ENCODE measurements at places on chromosomes 2 and 18.

DNA sequence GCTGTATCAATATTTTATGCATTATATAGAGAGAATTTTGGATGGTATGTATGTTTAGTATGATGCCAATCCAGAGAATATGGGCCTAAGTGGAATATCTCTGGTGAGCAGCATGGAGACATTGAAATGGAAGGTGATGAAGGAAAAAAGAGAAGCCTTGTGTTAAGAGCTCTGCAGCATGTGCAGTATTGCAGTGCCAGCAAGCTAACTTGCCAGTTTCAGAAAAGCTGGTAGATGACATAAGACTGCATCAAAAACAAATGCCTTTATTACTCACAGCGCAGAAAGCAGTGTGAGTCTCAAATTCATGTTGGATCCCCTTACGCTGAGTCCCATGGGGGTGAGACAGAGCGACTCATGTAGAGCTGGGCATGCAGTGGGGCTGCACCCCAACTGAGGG is 280.2 kb downstream of the CTNNA2 start:
- no peak for DNase-seq

- no peak for DNase-seq
These were observed 398.5 kb downstream of the CDH2 start for GRCh38 chr18:27778441-27778840.

- no peak for DNase-seq
These were observed 471.6 kb downstream of the MBD2 start for GRCh38 chr18:53752781-53753367.

DNA sequence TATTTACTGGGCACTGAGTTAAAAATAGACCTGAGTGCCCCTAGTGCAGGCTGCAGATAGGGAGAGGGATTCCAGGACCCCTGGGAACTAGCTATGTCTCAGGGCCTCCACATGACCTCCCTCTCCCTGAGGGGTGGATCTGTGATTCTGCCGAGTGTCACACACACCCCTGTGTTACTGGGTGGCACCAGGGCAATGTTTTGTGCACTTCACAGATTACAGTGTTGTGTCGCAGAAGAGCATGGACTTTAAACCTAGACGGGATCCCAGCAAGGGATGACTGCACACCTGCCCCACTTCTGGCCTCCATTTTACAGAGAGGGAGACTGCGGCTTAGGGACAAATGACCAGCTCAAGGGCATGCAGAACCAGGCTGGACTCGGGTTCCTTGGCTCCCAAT is 65.6 kb downstream of the ZFP36L2 start:
- DNase-seq: no peak

DNA sequence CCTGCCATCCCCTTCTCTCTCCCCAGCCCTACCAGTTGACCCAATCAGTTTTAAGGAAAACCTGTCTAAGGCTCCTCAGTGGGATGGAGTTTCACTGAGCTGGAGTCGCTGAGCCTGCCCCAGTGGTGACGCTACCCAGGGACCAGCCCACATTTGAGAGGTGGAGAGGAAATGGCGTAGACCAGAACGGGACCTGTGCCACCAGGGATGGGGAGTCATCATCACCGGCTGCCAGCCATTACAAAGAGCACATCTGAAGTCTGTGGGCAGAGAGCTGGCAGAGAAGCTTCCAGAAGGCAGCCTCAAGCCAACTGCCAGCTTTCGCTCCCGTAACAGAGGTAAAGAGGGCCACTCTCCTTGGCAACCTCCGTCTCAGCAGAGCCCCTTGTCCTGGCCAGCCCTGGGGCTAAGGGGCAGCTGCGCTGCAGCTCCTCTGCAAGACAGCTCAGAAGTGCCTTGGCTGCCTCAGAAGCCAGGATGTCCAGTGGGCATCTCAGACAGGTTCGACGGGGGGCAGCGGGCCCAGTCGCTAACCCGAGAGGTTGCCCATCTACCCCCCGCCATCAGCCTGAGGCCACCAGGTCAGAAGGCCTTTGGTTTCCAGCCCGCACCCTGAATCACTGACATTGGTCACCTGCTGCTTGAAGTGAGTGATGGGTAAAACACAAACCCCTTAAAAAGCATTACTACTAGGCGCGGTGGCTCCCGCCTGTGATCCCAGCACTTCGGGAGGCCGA is 15.4 kb downstream of the SDC1 start:
- no peak for DNase-seq

- DNase-seq: no peak
These were observed 105.7 kb downstream of the KYNU start for GRCh38 chr2:142983174-142983573.

DNA sequence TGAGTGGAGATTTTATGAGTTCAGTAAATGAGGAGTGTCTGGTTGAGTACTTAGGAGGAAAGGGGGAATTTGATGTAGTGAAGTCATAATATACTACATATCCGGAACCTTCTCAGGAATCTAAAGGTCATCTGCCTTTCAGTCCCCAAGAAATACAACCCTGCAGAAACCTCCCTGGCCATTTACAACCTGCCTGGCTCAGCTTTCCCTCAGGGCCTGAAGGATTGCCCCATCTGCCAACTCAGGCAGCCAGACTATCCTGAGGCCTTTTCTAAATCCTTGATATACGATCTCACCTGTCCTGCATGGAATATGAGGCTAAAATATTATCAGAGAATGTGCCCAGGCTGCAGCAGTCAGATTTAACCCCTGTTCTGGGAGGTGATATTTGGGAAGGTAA is 165.4 kb upstream of the SPOPL start:
- DNase-seq: no peak

DNA sequence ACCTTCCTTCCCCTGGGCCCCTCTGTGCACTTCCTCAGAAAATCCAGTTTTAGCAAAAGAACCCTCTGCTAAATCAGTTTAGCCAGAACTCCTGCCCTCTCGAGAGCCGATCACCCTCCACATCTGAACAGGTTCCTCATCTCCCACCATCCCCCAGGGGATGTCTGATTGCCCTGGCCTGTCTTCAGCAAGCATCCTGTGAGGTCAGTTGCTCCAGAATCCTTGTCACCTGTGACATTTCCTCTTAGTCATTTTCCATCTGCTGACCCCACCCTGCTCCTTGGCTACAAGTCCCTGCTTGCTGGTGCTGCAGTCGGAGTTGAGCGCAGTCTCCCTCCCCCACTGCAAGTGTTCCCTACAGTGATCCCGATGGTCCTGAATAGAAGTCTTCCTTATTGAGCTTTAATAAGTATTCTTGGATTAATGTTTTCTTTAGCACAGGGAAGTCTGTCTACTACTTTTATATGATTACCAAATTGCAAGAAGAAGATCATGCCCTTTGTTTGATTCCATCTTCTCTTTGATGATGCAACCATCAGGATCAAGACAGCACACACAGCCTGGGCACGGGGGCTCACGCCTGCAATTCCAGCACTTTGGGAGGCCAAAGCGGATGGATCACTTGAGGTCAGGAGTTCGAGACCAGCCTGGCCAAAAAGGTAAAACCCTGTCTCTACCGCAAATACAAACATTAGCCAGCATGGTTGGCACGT is 30.9 kb upstream of the UBE2F start:
- DNase-seq: no peak

- peak; percentile 45 for DNase-seq
These were observed 238.7 kb upstream of the SOX11 start for GRCh38 chr2:5453220-5454050.

DNA sequence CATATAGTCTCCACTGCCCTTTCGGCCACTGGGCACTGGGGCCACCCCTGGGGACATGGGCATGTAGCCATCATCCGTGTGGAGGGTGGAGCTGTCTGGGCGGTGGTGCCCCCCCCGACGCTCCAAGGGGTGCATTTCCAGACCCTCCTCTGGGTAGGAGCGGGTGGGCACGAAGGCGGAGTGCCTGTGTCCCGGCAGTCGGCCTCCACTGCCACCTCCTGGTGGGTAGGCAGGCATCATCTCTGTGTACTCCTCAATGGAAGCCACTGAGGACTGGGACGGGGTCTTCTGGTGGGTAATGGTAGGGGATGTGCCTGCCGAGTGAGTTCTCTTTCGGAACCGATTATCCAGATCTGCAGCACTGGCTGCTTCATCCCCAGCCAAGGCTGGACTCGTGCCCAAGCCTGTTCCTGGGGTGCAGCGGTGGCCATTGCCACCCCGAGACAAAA is 2.8 kb downstream of the IRS1 start:
- no peak for DNase-seq

- DNase-seq: no peak
These were observed 166.6 kb upstream of the SPRED2 start for GRCh38 chr2:65598996-65599395.

DNA sequence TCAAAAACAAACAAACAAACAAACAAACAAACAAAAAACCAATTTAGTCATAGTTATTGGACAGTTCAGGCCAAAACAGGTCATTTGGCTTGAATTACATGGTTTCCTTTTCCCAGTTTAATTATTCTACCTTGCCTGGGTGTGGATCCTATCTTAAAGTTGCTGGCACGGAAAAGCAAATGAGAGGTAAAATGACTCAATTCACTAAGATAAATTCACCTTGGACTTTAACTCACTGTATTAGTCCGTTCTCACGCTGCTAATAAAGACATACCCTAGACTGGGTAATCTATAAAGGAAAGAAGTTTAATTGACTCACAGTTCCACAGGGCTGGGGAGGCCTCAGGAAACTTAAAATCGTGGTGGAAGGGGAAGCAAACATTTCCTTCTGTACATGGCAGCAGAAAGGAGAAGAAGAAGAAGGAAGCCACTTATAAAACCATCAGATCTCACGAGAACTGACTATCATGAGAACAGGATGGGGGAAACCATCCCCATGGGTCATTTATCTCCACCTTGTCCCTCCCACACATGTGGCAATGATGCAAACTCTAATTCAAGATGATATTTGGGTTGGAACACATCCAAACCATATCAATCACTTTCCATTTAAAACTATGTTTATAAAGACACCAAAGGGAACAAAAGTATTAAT is 22.5 kb upstream of the TRAPPC8 start:
- DNase-seq: no peak

- DNase-seq: no peak
These were observed 58.8 kb upstream of the FZD5 start for GRCh38 chr2:207828361-207829057.

GRCh38 chr2:4597400-4597799 is 894.0 kb downstream of the DCDC2C start:
- DNase-seq: no peak

All from fibroblast of skin of left quadriceps (primary cell).